ENCODE measurements at places on chromosomes 4 and X.

DNA sequence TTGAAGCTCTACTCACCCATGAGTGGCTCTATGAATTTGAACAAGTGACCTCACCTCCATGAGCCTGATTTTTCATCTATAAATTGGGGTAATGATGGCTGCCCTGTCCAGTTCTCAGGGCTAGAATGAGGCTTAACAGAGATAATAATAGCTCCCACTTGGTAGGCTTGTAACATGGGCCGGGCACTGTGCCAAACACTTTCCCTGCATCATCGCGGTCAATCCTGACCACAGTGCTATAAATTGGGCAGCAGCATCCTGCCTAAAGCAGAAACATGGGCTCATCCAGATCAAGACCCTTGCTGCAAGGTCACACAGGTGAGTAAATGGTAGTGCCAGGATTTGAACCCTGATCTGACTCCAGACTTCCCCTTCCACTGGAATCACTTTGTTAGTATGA, 12.8 kb downstream of the APLN start:
- no peak for DNase-seq

- DNase-seq: no peak
Measured at GRCh38 chr4:148448141-148448540, 5.9 kb upstream of the NR3C2 start.

GRCh38 chr4:83569987-83570386, 34.1 kb downstream of the GPAT3 start:
- DNase-seq: no peak

GRCh38 chrX:18666614-18667013, 5.3 kb downstream of the RS1 start:
- no peak for DNase-seq

DNA sequence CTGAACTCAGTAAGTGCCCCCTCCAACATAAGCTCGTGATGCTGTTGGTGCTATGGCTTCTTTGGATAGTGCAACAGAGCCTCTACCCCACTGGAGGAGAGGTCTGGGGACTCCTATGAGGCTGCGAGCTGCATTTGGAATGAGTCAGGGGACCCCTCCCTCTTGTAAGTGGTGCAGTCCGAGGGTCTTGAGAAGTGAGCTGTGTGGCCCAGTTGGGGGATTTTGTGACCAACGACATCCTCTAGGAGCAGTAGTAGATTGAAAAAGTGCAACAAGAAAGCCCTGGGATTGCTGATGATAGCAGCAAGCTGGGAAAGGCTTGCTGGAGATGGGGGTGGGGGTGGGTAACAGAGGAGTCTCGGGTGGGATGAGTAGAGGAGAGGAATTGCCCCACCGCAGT, 3.1 kb downstream of the FRMPD3 start:
- no peak for DNase-seq

- no peak for DNase-seq
Measured at GRCh38 chrX:85052205-85052604, 48.5 kb downstream of the APOOL start.

Data from esophagus muscularis mucosa (tissue), 4 donors.